T-helper 1 cell (primary cell): ENCODE measurements at places on chromosomes 6 and 20.

DNA sequence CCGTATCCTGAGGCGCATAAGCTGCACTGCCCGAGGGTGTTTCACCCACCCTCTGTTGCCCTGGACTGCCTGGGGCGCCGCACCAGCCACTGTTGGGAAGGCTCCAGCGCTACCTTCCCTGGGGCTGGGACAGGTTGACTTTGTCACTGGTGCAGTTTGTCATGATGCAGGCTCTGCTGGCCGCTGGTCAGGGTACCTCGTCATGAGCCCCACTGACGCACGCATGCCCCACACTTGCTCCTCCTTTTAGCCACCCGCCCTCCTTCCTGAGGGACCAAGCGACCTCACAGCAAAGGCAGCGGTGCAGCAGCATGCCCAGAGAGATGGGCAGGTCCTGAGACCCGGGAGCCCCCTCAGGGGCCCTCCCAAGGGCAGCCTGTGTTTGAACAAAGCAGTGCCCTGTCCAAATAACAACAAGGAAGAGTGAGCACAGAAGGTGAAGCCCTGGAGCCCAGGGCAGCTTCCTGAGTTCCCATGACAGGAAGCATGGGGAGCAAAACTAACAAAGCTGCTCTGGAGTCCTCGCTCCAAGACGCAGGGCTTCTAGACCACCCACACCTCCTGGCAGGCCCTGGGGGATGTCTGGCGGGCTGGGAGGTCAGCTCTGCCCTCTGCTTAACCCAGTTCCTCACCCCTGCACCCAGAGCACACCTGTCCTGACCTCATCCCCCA, 50.1 kb upstream of the SMOC2 start:
- DNase-seq = no peak

DNA sequence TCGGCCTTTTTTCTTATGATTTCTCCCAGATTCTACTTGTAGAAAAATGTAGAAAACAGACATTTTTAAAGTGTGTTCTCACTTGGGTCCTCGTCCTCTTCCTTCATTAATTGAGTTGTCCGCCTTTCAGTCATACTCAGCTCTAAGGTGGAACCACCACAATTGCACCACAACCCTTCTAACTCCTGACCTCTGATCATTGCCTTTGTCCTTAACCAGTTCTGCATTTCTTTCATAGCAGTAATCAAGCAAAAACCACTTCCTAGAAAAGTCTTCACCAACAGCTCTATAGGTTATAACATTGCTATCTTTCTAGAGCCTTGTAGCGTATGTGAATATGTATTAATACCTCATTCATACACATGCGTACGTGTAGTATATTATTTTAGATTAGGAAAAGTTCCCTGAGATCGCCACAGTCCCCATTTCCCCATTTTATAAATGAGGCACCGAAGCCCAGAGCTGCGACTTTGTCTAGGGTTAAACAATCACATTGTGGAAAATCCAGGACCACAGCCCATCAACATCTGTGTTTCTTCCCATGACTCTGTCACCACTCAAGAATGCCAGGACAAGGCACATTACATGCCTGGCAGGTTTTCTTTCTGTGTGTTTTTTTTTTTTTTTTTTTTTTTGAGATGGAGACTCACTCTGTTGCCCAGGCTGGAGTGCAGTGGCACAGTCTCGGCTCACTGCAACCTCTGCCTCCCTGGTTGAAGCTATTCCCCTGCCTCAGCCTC, 175.5 kb downstream of the BTBD3 start:
- no peak for DNase-seq

- peak; percentile 38 for DNase-seq
Observed at GRCh38 chr6:15464211-15464725, 198.6 kb downstream of the DTNBP1 start.

GRCh38 chr6:139485742-139486475, 111.5 kb upstream of the CITED2 start:
- DNase-seq = no peak

GRCh38 chr6:150586850-150587359, 12.8 kb upstream of the PLEKHG1 start:
- no peak for DNase-seq

- no peak for DNase-seq
Observed at GRCh38 chr20:46970937-46971630, 76.4 kb downstream of the EYA2 start.

DNA sequence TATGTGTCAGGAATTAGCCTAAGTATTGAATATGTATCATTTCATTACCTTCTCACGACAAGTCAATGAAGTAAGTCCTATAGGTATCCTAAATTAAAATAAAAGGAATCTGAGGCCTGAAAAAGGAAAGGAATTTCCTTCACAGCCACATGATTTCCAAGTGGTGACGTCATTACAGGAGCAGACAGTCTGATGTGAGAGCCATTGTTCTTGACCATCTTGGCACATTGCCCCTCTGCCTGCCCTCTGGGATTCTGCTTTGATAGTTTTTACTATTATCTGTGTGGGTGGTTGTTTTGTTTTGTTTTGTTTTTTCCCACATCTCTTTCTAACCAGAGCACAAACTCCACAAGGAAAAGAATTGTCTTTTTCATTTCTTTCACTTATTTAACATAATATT, 219.8 kb upstream of the UFL1 start:
- no peak for DNase-seq

GRCh38 chr6:21225912-21226311, 367.6 kb upstream of the SOX4 start:
- no peak for DNase-seq

DNA sequence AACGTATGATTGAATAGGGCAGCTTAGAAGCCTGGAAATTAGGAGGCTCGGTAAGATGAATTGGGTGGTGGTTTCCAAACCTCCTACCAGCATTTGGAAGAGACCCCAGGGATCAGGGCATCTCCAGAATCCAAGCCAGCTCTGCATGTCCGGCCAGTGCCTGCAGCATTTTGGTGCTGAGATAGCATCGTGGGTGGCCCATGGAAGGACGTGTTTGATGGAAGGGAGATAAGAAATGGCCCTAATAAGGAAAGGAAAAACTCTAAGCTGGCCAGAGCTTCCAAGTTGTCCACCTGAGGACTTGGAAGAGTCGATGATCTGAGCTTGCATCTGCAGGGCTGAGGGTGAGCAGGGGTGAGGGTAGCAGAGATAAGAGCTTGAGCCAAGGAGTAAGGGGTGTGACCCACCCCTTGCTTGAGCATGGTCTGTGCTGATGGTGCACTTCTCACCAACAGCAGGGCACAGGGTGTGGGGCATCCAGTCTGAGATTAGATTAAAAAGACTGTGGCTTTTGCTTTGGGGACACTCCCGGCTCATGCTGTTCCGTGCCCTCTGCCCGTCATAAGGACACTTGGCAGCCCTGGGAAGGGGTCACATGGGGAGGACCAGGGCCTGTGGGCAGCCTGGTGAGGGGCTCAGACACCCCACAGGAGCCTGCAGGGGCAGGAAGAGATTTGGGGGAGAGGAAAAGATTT, 213.2 kb downstream of the ERMARD start:
- DNase-seq = no peak

DNA sequence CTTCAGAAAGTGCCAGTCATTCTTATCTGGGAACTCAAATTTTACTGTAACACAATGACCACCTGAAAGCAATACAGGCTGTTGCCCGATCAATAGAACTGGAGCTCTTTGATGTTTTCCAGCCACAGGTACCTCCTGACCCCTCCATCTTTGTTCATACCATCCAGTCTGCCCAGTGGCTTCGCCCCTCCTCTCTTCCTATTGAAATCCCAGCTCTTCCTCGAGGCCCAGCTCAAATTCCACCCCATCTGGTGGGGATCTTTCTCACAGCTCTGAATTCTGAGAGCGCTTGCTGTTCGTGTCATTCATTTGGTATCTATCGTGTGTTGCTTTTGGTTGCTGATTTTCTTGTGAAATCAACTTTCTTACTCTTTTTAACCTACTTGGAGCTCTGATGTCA, 87.9 kb upstream of the CNKSR3 start:
- DNase-seq = no peak

GRCh38 chr20:25303292-25304024, 55.6 kb downstream of the PYGB start:
- no peak for DNase-seq

DNA sequence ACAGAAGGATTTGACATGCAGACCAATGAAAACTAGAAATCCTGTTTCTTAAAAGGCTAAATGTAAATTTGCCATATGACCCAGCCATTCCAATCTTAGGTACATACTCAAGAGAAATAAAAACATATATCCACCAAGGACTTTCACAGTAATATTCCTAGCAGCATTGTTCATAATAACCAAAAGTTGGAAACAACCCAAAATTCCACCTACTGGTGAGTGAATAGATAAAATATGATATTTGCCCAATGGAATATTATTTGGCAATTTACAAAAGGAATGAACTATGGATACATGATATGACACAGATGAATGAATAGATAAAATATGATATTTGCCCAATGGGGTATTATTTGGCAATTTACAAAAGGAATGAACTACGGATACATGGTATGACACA, 22.7 kb downstream of the MTCL3 start:
- DNase-seq = no peak

DNA sequence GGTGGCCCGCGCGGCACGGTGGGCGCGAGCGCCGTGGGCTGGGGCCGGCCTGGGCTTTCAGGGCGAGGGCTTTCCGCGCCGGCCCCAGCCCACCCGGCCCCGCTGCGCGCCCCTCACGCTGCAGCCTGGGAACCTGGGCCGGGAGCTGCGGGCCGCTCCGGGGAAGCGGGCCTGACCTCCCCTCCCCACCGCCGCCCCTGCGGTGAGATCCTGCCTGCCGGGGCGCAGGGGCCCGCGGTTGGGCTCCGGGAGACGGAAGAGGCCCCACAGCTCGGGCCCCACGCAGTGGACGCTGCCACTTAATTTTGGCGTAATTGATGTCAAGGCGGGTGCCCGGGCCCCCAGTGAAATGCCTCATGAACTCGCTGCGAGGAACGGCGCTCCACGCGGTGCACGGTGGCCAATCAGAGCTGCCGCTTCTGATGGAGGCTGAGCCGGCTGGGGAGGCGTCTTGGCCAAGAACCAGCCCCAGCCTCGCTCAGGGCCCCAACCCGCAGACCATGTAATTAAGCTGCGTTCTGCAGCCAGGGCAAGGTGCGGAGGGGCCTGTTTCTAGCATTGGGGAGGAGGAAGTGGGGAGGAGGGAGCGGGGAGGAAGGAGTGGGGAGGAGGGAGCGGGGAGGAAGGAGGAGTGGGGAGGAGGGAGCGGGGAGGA, 96.1 kb upstream of the BHLHE23 start:
- peak; percentile 67 for DNase-seq

GRCh38 chr6:169038691-169039090, 215.0 kb downstream of the THBS2 start:
- no peak for DNase-seq

GRCh38 chr6:112939563-112939962, 592.4 kb downstream of the RFPL4B start:
- DNase-seq = no peak

DNA sequence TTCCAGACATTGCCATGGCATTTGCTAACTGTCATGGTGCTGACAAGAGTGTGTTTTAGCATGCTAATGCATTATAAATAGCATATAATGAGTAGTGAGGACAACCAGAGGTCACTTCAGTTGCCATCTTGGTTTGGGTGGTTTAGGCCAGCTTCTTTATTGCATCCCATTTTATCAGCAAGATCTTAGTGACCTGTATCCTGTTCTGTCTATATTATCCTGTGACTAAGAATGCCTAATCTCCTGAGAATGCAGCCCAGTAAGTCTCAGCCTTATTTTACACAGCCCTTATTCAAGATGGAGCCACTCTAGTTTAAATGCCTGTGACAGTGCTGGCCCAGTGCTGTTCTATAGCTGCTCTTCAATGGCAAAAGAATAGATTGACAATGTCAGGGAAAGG, 781.0 kb upstream of the ADGRB3 start:
- DNase-seq = no peak

DNA sequence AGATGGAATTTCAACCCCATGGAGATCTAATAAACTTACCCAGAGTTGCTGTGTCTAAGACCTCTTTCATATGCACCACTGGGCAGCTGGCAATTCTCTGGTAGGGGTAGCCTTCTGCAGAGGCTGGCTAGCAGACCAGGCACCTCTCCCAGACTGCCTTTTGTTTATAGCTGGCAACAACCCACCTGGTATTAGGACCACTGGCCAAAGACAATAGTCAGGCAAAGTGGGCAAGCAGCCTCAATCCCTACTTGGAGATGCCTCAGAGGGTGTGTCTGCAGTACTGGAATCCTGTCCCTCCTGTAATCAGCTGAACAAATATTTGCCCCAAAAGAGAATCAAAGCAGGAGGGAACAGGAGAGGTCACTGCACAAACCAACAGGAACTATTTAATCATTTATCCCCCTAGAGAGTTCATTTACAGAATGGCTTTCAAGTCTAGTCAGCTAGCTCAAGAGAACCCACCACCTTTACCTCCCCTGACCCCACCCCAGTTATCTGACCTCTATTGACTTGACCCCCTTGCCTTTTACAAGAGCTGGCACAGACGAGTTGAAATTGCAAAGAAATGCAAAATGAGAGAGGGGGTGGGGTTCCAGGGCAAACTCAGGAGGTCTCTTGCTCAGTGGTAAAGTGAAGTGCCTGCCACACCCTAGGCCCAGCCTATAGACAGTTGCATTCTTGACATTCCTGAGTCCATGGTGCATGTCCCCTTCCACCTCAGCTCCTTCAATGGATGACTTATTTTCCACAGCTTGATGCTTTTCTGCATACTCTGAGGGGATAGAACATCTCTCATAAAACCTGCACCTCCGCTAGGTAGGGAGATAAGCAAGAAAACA, 2.8 kb downstream of the BCL2L1 start:
- DNase-seq = no peak
